ENCODE measurements at places on chromosomes 1 and 21.

DNA sequence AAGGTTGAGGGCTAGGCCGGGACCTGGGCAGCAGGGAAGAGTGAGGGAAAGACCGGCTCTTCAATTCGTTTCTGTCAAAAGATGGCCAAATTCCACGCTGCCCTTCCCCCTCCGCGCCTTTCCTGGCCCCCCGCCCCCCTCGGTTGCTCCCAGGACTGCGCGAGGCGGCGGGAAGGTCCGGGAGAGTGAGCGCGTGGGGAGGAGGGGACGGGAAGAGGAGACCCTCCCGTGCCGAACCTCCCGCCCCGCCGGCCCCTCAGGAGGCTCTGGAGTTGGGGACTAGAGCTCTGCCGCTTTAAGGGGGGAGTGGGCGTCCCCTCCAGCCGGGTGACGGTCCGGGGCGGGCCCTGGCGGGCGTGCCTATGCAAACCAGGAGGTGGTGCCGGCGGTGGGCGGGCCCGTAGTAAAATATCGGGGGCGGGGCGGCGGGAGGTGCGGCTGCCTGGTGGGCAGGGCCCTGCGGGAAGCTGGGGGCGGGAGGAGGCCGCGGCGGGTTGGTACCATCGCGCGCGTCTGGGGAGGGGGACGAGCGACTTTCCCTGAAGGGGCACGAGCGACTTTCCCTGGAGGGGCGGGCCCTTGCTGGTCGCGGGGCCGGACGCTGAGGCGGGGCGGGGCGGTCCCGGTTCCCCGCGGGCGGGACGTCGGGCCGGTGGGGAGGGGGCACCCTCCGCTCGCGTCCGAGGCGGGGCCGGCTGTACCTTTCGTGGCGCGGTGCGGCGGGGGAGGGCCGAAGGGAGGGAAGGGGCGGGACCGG is 58.2 kb downstream of the BCL9 start:
- DNase-seq = peak; percentile 95

GRCh38 chr1:64692911-64693310 is 52.0 kb upstream of the RAVER2 start:
- DNase-seq = no peak

DNA sequence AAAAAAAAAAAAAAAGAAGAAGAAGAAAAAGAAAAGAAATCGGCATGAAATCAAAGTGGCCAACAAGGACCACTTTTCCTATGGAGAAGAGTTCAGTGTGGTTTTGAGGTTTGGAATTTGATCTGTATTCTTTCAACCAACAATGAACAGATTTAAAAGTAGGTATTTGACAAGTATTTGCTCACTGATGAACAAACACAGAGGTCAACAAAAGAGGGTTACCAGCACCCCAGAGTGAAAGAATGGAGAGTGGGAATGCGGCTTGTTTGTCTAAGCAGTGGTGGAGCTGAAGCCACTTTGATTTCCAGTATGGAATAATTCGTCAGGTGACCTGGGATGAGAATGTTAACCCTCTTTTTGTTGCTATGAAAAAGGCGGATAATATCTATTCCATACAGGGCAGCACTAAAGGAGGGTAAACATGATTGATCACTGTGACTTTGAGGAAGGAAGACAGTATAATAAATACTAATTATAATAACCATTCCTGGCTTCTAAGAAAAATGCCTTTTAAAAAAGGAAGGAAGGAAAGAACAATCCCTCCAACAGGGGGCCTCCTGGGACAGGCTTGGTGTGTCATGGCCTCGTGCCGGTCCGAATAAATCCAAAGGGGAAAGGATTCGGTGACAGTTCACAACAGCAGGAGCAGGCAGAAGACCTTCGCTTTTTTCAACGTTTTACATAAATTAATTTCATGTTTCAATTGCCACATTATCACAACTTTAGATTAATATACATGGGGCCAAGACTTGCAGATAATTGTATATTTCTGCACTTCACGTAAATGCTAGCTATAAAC is 37.2 kb upstream of the SIM2 start:
- no peak for DNase-seq

- peak; percentile 23 for DNase-seq
Observed at GRCh38 chr21:38804789-38805327, 871 bp upstream of the ETS2 start.

GRCh38 chr1:12345350-12346217 is 115.8 kb downstream of the VPS13D start:
- DNase-seq = no peak

DNA sequence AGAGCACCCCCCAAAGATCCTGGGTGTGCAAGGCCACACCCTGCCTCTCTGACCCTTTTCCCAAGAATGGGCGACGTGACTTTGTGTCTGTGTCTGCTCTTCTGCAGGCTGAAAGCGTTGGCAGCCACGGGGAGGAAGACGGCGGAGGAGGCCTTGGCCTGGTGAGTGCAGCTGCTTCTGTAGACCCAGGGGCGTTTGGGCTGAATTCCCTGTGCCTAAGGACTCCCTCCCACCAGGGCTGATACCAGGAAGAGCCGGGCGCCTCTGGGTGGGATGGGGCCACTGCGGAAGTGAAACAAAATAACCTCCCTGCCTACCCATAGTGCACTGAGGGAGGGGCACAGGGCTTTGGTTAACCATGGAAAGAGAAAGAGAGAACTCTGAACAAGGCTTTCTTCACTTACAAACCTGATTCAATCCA is 2.5 kb downstream of the UBASH3A start:
- no peak for DNase-seq

- no peak for DNase-seq
Observed at GRCh38 chr1:15820478-15820877, 13.0 kb upstream of the UQCRHL start.

- DNase-seq = no peak
Observed at GRCh38 chr1:112998592-112999235, 42.7 kb upstream of the SLC16A1 start.

- no peak for DNase-seq
Observed at GRCh38 chr1:214844319-214844718, 238.2 kb upstream of the KCNK2 start.

- DNase-seq = no peak
Observed at GRCh38 chr1:6183520-6183989, 3.4 kb upstream of the CHD5 start.

- no peak for DNase-seq
Observed at GRCh38 chr1:77900687-77901293, 12.4 kb downstream of the NEXN start.

DNA sequence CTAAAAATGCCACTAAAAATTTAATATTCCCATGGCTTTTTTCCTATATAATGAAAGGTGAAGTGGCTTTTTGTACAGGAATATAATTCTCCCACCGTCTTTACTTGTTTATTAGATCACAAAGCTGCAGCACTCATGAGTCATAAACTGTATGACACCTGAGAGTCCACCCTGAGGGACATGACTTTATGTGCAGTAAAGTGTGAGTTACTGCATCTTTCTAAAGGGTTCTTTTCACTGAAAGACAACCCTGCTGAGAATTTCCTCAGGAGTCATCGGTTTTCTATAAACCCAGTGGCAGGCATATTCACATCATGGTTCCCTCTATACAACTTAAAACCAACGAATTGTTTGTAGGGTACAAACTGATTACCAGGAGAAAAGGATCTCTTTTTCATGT is 77.4 kb downstream of the APP start:
- DNase-seq = no peak

- DNase-seq = no peak
Observed at GRCh38 chr1:19037659-19038058, 81.2 kb upstream of the IFFO2 start.

DNA sequence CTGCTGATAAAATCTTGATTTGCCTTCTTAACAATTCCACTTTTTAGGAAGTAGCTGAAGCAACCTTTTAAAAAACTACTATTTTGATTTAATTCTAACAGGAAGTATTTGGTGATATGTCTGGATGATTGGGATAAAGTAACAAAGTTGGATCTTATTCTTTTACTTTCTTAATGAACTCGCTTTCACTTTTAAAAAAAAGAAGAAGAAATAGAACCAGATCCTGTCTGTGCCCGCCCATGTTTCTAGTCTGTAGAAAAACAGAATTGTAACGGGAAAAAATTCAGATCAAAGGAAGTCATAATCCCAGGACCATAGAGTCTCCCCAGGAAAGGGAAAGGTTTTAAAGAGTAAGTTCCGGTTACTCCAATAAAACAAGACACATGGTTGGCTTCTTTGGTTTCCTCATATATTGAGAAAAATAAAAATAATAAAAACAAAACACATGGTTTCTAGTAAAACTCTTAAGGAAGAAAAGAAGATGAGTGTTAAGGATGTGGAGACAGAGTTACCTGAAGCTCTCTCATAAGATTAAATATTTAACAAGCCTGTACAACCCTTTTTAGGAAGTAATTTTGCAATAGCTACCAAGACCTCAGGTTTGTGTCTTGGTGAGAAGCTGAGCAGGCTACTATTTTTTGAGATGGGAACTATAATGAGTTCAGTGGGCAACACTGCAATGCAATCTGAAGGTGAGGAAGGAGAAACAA is 4.9 kb downstream of the CD48 start:
- DNase-seq = no peak

DNA sequence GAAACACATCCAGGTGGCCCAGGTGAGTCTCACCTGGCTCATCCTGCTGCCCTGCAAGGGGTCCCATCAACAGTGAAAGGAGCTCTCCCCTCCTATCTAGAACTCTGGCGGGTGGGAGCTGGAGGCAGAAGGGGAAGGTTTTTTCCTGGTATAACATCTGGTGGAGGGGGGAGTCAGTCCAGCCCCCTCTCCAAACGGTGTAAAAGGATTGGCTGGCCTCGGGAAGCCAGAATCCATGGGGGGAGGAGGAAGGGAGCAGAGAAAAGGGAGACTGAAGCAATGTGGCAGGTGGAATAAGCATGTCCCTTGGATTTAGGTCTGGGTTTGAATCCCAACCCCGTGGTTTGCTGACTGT is 1.2 kb upstream of the CAMK2N1 start:
- no peak for DNase-seq

GRCh38 chr1:16068356-16069270 is 4.8 kb downstream of the FAM131C start:
- no peak for DNase-seq

DNA sequence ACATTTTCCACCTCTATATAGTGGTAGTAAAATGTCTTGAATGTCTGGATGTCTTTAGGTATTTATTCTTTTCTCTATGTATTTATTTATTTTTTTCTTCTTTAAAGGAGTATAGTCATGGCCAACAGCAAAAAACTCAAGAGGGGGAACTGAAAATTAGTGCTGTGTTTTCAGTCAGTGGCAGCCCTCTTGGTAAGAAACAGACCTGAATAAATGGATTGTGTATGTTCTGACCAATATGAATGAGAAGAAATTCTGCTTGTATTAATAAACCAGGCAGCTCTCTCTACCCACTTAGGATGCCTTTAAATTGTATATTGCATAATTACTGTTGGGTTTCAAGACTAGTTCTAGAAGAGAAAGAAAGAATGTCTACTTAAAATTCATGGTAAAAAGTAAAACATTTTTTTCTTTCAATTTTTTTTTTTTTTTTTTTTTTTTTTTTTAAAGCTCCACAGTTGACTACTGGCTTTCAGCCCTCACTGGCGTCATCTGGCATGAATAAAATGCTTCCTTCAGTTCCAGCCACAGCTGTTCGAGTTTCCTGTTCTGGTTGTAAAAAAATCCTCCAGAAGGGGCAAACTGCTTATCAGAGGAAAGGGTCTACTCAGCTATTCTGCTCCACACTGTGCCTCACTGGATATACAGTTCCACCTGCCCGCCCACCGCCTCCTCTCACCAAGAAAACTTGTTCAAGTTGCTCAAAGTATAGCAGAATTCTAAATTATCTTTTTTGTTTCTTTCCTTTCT is 101.6 kb downstream of the ZMYM4 start:
- no peak for DNase-seq

DNA sequence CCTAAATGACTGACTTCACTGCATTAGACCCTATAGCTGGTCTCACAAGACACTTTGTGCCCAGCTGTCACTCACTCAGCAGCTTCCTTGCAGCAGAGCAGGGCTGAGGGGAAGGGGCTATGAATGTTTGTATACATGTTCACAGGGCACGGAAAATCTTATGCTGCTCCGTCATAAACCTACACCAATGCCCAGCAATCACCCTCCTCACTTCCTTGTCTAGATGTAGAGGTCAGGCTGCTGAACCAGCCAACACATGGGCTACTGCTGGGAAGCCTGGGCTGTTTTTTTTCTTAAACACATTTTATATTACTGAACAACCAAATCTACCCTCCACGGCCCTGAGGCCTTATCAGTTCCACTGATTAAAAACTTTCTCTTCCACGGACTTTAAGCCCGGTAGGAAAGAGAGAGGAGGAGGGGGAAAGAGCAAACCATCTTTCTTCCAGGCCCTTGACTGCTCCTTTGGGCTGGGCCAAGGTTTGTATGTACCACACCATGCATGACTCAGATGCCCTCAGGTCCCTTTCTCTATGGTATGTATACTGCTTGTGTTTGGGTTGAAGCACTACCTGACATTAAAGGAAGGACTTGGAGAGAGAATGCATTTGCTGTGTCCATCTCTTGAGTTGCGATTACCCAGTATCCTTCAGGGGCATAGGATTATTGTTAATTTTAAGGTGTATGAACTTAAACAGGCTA is 12.7 kb downstream of the MTFR1L start:
- DNase-seq = no peak

- DNase-seq = no peak
Observed at GRCh38 chr1:55696891-55697290, 481.7 kb upstream of the USP24 start.

GRCh38 chr21:42666925-42667324 is 13.5 kb downstream of the PDE9A start:
- no peak for DNase-seq

- DNase-seq = no peak
Observed at GRCh38 chr1:115241309-115241708, 96.7 kb downstream of the NGF start.

DNA sequence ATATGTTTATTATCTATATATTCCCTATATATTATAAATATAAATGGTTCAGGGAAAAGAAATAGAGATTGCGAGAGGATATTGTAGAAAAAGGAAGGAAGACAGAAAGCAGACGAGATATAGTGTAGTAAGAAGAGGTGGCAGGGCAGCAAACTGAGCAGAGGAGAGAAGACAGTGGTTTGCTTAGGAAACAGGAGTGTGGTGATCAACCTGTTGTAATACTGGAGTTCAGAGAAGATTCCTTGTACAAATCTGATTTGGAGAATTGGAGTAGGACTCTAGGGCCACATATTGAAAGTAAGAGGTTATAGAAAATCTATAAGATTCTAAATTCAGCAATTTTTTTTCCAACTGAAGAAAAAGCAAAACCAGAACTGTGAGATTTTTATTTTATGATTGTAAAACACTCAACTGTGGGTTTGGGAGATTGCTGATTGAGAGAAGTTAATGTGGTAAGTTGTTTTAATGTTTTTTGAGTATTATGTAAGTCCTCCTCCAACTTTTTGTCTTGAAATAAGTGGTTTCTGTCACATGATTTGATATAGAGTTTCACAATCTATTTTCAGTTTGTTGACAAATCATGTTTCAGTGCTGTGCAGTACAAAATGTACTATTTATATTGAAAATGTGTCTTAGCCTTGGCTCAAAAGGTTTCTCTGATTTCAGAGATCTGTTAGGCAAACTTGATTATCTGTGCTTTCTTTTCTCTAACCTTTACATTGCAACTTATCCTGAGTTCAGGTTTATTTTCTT is 9.6 kb upstream of the AMY2B start:
- DNase-seq = no peak

- no peak for DNase-seq
Observed at GRCh38 chr1:234957330-234958065, 171.1 kb downstream of the TOMM20 start.

Data from stimulated activated CD4-positive, alpha-beta T cell treated with anti-CD3 and anti-CD28 coated beads, Interleukin-1b, Interleukin-23, amount 100 ng/mL, for 24 hours (primary cell).